ENCODE measurements at places on chromosomes 3 and 15.

DNA sequence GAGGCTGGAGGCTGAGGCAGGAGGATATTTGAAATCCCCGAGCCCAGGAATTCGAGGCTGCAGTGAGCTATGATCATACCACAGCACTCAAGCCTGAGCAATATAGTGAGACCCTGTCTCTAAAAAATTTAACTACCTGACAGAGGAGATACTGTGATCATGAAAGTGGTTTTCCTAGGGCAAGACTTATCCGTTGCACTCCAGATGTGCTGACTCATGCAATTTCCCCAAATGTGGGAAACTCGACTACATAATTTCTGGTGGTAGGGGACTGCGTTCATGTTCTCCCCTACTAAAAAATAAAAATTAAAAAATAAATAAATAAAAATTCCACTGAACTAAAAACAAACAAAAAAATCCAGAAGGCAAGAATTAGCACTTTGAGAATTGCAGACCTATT is 271.7 kb downstream of the SHQ1 start:
- no peak for DNase-seq

DNA sequence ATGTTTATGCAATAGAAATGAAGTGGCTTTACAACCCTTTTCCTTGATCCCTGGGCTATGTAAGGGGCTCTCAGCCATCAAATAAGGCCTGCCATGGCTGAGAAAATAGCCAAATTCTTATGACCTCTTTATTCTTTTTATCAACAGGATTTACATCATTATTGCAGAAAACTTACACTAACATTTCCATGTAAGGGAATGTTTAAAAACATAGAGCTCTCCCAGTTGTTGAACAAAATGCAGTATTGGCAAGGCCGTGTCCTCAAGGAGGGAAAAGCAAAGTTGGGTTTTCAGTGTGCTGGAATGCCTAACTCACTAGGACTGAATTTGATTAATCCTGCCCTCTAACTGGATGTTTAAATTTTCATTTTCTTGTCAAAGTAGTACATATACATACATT is 22.3 kb downstream of the NR2C2 start:
- DNase-seq: no peak

DNA sequence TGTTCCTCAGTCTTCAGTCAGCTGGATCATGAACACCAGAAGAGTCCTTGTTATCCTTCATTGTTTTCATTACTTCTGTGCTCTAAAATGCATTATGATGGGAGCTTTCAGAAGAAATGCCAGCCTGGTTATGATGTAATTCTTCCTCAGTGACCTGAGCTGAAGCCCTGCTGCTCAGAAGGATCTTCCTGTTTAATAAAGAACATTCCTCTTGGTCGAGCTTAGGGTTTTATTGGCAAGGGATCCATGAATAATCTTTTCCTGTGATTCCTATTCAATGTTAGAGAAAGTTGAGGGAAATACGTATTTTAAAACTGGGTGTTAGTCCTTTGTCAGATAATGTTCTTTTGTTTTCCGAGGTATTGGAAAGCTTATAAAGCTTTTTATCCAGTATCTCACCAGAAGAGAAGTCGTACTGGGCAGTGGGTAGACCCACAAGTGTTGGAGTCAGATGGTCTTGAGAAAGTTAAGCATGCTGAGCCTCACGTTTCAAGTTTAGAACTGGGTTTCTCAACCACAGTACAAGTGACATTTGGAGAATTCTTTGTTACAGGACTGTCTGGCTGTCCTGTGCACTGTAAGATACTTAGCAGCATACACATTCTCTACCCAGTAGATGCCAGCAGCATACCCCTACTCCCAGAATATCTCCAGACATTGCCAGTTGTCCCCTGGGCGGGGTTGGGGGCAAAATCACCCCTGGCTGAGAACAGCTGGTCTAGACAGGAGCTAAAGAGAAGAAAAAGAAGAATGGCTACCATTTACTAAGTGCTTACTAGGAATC is 212.3 kb upstream of the BHLHE40 start:
- DNase-seq: no peak

- no peak for DNase-seq
Measured at GRCh38 chr3:38140326-38141172, 2.1 kb downstream of the MYD88 start.

GRCh38 chr3:195421400-195421799 is 21.4 kb downstream of the ACAP2 start:
- peak; percentile 10 for DNase-seq

GRCh38 chr3:188824566-188824965 is 347.2 kb upstream of the TPRG1 start:
- no peak for DNase-seq

DNA sequence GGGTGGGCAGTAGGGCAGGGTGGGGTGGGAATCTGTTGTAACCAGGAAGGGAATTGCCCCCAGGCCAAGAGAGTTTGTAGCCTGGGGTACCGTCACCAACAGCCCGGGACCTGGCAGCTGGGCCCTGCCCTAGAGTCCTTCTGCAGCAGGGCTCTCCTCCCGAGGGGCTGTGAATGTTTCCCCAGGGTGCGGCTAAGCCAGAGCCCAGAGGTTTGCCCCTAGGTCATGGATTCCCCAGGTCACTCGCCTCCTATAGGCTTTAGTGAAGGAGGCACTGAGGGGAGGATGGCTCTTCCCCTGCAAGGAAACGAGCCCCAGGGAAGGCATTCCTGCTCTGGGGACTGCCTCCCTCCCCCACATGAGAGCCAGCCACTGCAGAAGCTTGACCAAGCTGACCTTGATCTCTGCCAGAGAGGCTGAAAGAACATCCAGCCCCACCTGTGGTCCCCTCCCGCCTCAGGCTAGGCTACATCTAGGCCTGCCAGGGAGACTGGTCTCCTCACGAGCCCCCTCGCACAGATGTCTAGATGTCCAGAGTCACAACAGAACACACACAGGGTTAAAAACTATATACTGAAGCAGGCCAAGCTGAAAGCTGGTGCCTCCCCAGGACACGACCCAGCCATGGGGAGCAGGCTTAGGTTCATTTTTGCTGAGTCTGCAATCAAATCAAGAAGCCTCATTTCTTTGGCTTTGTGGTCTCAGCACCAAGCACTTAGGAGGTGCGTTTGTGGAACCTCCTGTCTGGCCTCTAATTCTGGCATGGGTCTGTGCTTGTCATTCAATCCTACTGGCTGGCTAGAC is 69.1 kb upstream of the TAMM41 start:
- DNase-seq: no peak

GRCh38 chr3:13102386-13103345 is 29.4 kb upstream of the IQSEC1 start:
- DNase-seq: no peak

- peak; percentile 38 for DNase-seq
Measured at GRCh38 chr3:13896473-13897154, 16.7 kb upstream of the WNT7A start.

GRCh38 chr3:123102249-123102648 is 35.4 kb downstream of the PDIA5 start:
- DNase-seq: no peak

- no peak for DNase-seq
Measured at GRCh38 chr15:81740416-81740815, 305.4 kb downstream of the MEX3B start.

- DNase-seq: no peak
Measured at GRCh38 chr3:193943200-193943599, 192.7 kb upstream of the HES1 start.

GRCh38 chr3:53730576-53730975 is 115.6 kb downstream of the CHDH start:
- peak; percentile 26 for DNase-seq

DNA sequence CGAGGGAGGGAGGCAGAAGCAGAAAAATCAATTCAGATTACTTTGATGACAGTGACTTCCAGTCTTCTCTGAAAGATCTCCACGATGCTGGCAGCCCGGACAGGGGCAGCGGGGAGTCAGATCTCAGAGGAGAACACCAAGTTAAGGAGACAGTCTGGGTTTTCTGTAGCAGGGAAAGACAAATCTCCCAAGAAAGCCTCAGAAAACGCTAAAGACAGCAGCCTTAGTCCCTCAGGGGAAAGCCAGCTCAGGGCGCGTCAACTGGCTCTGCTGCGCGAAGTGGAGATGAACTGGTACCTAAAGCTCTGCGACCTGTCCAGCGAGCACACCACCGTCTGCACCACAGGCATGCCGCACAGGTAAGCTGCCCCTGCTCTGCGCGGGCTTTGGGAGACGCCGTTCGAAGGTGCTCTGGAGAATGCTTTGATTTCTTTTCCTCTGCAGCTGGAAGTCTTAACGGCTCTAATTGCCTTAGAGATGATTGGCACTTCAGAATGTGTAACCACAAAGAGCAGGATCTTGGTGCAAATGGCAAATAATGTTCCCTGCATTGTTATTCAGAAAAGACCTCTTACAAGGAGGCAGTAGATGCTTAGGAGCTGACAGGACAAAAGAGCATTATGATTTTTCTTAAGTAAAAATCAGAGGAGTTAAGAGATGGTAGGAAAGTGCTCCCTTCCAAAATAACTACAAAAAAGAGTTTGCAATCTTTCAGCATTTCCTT is at the start of gene KCNAB1:
Gene KCNAB1 (plus strand): TSS at position 51 of the 724 bp plus-strand sequence.
- no peak for DNase-seq

- DNase-seq: peak; percentile 63
Measured at GRCh38 chr3:133843634-133844033, 38.0 kb downstream of the SRPRB start.

DNA sequence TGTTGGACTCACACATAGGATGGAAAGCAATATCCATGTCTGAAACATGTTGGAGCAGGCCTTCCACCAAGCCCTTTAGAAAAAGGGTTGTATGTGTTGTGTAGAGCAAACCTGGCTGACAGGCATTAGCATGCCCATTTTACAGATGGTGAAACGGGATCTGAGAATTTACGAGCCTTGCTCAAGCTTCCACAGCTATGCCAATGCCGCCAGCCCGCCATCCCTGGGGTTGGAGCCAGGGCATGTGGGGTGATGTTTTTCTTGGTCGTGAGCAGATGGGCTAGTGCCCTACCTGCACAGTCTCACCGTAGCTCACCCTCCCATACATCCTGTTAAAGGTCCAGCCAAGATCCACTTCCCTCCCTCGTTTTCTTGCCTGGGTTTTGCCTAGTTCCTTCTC is 97.5 kb upstream of the TLE3 start:
- DNase-seq: no peak

GRCh38 chr15:93478947-93479346 is 389.9 kb upstream of the RGMA start:
- DNase-seq: no peak

DNA sequence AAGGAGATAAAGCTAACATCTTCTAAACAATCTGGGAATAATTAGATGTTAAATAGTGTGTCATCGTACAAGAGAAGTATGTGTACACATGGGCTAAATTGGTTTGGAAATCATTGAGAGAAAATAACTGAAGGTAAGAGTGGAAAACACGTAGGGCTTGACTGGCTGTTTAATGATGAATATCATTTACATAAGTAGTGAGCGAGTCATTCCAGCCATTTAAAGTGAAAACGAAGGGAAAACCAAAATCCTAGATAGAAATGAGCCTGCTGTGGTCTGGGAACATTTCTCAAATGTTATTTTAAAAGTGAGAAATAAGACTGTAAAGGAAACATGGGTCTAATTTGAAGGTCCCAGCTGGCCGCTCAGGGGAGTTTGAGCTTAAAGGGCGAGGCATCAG is 41.9 kb upstream of the KCNMB2 start:
- peak; percentile 43 for DNase-seq

- DNase-seq: no peak
Measured at GRCh38 chr3:46080969-46081345, 53.7 kb upstream of the XCR1 start.

GRCh38 chr3:110625201-110625747 is 446.3 kb upstream of the NECTIN3 start:
- DNase-seq: no peak

- no peak for DNase-seq
Measured at GRCh38 chr3:125958511-125959316, 10.3 kb upstream of the ROPN1B start.

DNA sequence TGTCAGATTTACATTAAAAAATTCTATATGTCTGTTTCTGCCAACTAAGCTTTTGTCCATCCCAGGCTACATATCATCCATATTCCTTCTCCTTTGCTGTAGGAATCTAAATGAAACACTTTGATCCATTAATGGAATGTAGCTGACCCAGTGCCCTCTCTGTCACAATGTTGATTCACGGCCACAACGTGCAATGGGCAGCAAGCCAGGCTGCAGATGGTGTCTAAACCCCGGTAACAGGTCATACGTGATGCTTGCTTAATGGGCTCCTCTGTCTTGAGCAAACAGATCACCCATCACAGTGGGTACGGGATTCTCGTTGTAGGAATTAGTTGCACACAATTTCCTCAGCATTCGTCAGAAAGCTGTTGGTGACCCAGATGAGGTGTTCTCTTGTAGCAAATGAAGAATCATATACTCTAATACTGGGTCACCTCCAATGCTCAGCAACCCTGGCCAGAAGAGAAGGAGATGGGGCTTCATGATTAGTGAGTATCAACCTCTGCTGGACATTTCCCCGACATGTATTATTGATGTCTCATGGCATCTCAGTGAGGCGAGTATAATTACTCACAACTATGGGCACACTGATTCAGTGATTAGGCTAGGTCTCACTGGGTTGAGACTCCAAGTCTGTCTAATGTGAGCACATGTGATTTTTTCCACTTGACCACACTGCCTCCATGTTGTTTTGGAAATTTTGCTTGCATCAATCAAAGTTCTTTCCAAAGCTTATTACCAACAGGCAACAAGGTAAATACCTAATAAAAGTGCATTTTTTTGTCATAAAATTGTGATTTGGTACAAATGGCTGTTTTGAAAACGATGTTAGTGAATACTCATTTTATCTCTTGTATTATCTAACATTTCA is 12.9 kb upstream of the DCBLD2 start:
- no peak for DNase-seq

DNA sequence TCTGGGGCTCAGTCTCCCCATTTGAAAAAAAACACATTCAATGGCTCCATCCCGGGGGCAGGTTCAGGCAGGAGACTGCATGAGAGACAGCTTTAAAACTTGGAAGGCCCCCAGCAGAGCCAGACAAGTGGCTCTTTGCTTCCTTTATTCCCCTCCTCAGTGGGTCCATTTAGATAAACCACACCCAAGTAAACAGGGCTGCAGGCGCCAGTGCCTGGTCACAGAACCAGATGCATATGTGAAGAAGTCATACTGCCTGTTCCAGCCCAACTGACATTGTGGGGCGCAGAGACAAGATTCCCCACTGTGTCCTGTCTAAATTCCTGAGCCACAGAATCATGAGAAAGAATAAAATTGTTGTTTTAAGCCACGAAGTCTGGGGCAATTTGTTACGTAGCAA is 9.0 kb downstream of the FBN1 start:
- DNase-seq: peak; percentile 57

GRCh38 chr3:157581371-157581770 is 78.2 kb upstream of the VEPH1 start:
- DNase-seq: no peak
